MCF 10A (cell line): ENCODE measurements at places on chromosomes 6 and 20. TPM values are rescaled to one million over a fixed set of nuclear protein-coding genes. Genes with fewer than 3 reads are reported as not detected.

GRCh38 chr6:36809941-36810803 is 29.1 kb downstream of the CPNE5 start:
- no peak for DNase-seq

GRCh38 chr6:14506656-14507246 is 389.2 kb downstream of the CD83 start:
- DNase-seq = no peak

The PNPLA1 gene
- total RNA-seq = 0.27 TPM in 1 of 2 replicates, not detected in the other

The WFDC5 gene
- not detected in 2 replicates for total RNA-seq
